Activated T-cell treated with anti-CD3 and anti-CD28 coated beads, Interleukin-2, amount 50 U/mL, for 24 hours (primary cell): ENCODE measurements at places on chromosomes 13 and 19.
A peak's percentile ranks its signal among the peaks of the same experiment; 100 is the strongest.

- no peak overlapping the region for H3K4me3 ChIP-seq
- DNase-seq: no peak
- H3K4me1 ChIP-seq: no peaks in the 10 kb centered on the region
- peaks cover 9% of the 10 kb centered on the region for H3K27me3 ChIP-seq
- no peaks in the 10 kb centered on the region for H3K36me3 ChIP-seq
These were observed 84.4 kb upstream of the KCTD15 start for GRCh38 chr19:33712268-33712667.

GRCh38 chr19:17209126-17210036, 5.8 kb upstream of the USE1 start:
- no peak overlapping the region for H3K4me3 ChIP-seq
- peak; percentile 67 for DNase-seq
- peak overlapping the region; percentile 81 for H3K27ac ChIP-seq
- H3K27me3 ChIP-seq: no peaks in the 10 kb centered on the region
- H3K4me1 ChIP-seq: peaks cover 16% of the 10 kb centered on the region

DNA sequence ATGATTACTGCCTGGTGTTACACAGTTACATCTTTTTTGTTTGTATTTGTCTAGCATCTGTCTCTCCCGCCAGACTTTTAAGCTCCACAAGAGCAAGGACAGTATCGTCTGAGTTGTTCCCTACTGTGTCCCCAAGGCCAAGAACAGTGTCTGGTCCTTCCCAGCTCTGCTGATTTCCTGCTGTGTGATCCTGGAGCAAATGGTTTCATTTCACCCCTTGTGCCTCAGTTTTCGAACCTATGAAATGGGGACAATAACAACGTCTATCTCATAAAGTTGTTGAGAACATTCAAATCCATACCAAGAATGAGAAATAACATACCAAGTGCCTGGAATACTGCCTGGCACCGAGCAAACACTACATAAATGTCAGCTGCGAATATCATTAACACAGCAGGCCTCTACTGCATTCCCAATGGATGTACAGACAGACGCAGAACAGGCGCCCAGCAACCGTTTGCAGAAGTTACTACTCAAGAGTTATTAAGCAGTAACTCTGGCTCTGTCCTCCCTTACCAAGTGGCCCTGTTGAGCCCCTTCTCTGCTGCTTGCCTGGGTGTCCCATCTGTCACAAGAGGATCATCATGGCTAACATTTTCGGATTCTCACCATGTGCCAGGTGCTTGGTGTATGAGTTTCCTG, 11.4 kb downstream of the XRCC1 start:
- no peak overlapping the region for H3K4me3 ChIP-seq
- H3K27me3 ChIP-seq: no peaks in the 10 kb centered on the region
- peaks cover 53% of the 10 kb centered on the region for H3K4me1 ChIP-seq
- H3K27ac ChIP-seq: peak overlapping the region; percentile 95
- DNase-seq: no peak
- peaks cover 49% of the 10 kb centered on the region for H3K36me3 ChIP-seq

DNA sequence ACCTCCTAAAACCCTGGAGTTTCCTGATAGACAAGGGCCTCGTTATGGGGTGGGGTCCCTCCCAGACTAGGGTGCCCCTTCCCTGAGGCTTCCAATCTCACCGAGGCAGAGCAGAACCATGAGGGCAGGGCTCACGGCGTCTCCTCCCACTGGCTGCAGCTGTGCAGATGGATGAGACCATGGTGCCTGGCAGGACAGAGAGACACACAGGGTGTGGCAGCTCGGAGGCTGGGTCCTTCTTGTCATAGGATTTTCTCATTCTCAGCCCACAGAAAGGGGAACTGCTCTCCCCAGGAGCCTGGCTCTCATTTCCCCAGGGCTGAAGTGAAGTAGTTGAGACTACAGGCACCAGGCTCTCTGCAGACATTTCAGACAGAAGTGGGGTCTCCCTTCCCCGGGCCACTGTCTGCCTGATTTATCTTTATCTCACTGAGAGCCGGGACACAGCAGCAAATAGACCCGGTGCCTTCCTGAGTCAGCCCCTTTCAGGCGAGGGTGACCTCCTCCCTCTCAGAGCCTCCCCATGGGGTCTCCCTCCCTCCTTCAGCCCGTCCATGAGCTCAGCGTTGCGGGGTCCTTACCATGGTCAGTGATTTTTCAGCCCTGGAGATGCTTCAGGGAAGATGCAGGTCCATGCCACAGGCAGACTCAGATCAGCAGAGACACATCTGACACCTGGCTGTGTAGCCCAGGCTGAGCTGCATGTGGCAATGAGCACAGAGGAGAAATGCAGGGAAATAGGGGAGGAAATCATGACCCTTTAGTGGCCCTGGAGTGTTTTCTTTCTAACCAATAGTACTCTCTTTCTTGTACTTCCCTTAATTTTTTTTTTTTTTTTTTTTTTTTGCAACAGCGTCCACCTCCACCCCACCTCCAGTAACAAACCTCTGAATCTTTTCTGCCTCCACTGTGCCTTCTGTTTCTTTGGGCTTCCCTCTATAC, at the start of gene LILRA5:
Gene LILRA5, minus strand, starts transcription at position 731 of the 942 bp plus-strand sequence. Its CDS starts 147 bp downstream, at position 584.
- H3K4me1 ChIP-seq: no peaks in the 10 kb centered on the region
- no peak within 1 kb of the TSS for H3K4me3 ChIP-seq
- no peaks in the 10 kb centered on the region for H3K36me3 ChIP-seq
- no peak within 1 kb of the TSS for H3K27ac ChIP-seq
- peaks cover 28% of the 10 kb centered on the region for H3K27me3 ChIP-seq

DNA sequence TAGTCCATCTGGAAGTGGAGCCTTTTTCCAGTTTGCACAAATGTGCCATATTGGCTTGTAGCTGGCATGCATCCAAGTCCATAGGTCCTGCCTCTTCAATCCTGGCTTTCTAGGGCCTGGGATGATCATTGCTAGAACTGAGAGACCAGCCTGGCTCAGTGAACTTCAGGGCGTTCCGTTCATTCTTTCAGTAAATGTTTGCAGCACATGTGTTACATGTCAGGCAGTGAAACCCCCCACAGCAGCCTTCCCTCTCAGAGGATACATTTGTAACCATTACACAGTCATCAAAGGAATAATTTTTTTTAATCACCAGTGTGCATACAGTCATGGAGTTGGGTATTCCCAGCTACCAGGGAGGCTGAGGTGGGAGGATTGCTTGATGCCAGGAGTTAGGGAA, 9.7 kb downstream of the FUT2 start:
- H3K4me3 ChIP-seq: no peak overlapping the region
- no peaks in the 10 kb centered on the region for H3K27me3 ChIP-seq
- no peak overlapping the region for H3K27ac ChIP-seq
- peaks cover 17% of the 10 kb centered on the region for H3K36me3 ChIP-seq
- DNase-seq: no peak

DNA sequence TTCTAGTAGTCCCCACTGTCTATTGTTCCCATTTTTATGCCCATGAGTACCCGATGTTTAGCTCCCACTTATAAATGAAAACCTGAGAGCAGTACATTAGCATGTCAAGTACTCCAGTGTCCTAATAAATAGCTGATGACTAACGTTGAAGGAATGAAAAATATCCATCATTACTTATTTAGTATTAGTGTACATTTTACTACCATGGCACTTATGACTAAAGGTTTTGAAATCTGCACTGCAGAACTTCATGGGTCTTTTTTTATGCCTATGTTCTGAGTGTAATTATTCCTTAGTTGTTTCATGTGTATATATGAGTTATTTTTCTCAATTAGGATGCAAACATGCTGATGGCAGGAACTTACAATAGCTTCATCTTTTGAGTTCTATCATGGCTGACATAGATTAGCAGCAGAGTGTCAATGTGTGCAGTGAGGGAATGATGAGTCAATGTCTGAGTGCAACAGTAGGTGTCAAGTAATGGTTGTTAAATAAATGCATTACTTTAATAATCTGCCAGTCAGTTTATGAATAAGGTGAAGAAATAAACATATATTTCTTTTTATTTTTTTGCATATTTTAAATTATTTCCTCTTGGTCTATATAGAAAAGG, 188.4 kb downstream of the ITGBL1 start:
- H3K4me1 ChIP-seq: peaks cover 7% of the 10 kb centered on the region
- DNase-seq: no peak
- H3K27me3 ChIP-seq: peaks cover 19% of the 10 kb centered on the region
- no peak overlapping the region for H3K4me3 ChIP-seq
- H3K27ac ChIP-seq: no peak overlapping the region

- H3K4me3 ChIP-seq: no peak overlapping the region
- no peak overlapping the region for H3K27ac ChIP-seq
- H3K36me3 ChIP-seq: no peaks in the 10 kb centered on the region
These were observed 643.9 kb downstream of the DIAPH3 start for GRCh38 chr13:59519819-59520218.

GRCh38 chr13:19836472-19836871, 27.0 kb downstream of the ZMYM5 start:
- no peak for DNase-seq
- peaks cover 73% of the 10 kb centered on the region for H3K36me3 ChIP-seq
- H3K27ac ChIP-seq: peak overlapping the region; percentile 7
- H3K4me3 ChIP-seq: no peak overlapping the region

DNA sequence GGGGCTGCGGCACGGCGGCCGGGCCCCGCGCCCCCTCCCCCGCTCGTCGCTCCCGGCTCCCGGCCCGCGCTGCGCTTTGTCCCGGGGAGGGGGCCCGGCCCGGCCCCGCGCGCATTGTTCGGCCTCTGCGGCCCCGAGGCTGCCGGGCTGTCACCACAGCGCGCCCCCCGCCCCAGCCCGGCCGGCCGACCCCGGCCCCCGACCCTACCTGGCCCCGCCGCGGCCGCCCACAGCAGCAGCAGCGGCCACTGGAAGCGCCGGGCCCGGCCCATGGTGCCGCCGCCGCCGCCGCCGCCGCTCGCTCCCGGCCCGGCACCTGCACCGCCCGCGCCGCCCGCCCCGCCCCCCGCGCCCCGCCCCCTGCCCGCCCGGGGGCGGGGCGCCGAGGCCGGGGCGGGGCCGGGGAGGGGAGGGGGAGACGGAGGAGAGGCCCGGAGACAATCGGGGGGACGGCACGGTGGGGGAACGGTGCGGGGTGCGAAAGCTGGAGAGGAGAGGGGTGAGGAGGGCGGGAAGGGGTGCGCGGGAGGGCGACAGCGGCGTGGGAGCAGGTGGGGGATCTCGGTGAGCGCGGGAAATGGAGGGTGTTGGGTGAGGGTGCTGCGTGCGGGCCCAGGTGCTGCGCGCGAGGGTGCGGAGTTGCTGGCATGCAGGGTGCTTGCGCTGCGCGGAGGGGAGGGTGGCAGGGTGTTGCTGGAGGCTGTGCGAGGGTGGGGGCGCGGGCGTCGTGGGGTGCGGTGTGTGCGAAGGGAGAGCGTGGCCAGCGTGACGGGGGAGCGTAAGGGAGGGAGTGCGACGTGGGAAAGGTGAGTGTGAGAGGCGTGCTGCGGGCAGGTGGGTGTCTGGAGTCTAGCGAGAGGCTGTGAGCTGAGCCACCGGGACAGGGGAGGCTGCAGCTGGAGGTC, at the start of gene CADM4:
Gene CADM4, minus strand, starts transcription at position 332 of the 905 bp plus-strand sequence. Its CDS starts 60 bp downstream, at position 272.
- peak within 1 kb of the TSS; percentile 26 for H3K27ac ChIP-seq
- peak within 1 kb of the TSS; percentile 63 for H3K4me3 ChIP-seq
- H3K4me1 ChIP-seq: peaks cover 15% of the 10 kb centered on the region
- peaks cover 48% of the 10 kb centered on the region for H3K27me3 ChIP-seq
- peak; percentile 69 for DNase-seq
- H3K36me3 ChIP-seq: no peaks in the 10 kb centered on the region

GRCh38 chr19:12034620-12035019, 859 bp downstream of the ZNF433 start:
- H3K4me3 ChIP-seq: peak overlapping the region; percentile 9
- peaks cover 23% of the 10 kb centered on the region for H3K27me3 ChIP-seq
- no peak for DNase-seq
- H3K27ac ChIP-seq: no peak overlapping the region
- peaks cover 10% of the 10 kb centered on the region for H3K4me1 ChIP-seq
- H3K36me3 ChIP-seq: peaks cover 28% of the 10 kb centered on the region

- H3K27ac ChIP-seq: peak overlapping the region; percentile 22
- H3K4me1 ChIP-seq: peaks cover 41% of the 10 kb centered on the region
- peaks cover 20% of the 10 kb centered on the region for H3K27me3 ChIP-seq
- DNase-seq: no peak
- no peaks in the 10 kb centered on the region for H3K36me3 ChIP-seq
These were observed 1.9 kb downstream of the JSRP1 start for GRCh38 chr19:2254064-2254872.

- no peaks in the 10 kb centered on the region for H3K27me3 ChIP-seq
- DNase-seq: no peak
- H3K27ac ChIP-seq: peak overlapping the region; percentile 92
- H3K4me3 ChIP-seq: no peak overlapping the region
- H3K4me1 ChIP-seq: peaks cover 94% of the 10 kb centered on the region
These were observed 9.2 kb downstream of the RANBP3 start for GRCh38 chr19:5968431-5969373.

DNA sequence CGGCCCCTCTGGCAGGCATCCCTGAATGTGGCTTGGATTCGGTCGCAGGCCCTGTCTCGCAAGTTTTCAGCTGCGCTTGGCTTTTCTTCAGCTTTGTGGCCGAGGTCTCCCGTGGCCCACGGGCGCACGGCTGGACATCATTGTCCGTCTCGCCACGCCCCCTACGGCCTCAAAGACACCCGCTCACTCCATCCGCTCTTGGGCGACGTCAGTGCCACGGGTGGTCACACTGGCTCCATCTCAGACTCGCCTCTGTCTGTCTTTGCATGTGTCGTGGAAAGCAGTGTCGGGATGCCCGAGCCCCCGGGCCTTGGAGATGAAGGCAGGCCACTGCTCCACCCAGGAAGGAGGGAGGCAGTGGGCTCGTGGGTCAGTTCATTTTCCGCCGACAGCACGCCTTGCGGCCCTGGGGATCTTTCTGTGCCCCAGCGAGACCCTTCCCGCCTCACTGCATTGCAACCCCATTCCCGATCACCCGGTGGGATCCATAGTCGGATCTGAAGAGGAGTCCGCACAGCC, 51.0 kb downstream of the ZNF146 start:
- H3K36me3 ChIP-seq: peaks cover 7% of the 10 kb centered on the region
- no peak overlapping the region for H3K27ac ChIP-seq
- no peaks in the 10 kb centered on the region for H3K4me1 ChIP-seq

DNA sequence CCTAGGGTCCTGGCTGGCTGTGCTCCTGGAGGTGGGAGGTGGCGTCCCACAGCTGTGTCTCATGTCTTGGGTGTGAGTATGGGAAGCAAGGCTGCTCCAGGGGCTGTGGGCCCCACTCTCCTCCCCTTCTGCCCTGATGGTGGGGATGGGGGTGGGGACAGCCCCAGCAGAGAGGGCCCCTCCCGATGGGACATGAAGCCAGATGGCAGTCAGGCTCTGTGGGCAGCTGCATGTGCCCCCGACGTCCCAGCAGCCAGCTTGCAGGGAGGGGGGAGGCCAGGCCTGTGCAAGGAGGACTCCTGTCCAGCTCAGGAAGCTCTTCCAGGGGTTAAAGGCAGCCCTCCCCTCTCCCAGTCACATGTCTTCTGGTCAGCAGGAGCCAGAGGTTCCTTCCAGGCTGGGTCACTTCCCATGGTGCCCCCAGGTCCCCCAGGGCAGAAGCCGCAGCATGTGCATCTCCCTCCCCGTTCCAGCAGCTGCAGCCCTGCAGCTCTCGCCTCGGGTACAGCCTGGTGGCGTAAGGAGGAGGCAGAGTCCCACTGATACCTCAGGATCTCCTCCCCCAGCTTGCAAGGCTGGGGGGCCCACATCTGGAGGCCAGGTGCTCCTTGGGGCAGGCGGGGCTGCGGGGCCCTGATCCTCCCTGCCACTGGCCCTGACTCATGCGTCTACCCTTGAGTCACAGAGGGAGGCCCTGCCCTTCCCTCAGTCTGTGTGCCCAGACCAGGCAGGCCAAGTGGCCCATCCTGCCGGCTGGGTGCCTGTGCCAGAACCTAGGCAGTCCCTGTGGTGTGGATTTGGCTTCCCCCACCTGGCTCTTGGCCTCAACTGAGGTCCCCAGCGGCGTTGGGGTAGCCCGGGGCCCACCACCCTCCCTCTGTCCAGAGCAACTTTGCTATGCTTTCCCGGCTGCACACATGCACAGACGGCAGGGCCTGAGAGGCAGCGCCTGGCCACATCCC, 13.0 kb downstream of the YIPF2 start:
- no peaks in the 10 kb centered on the region for H3K4me1 ChIP-seq
- H3K4me3 ChIP-seq: no peak overlapping the region
- DNase-seq: no peak
- H3K36me3 ChIP-seq: peaks cover 78% of the 10 kb centered on the region
- H3K27ac ChIP-seq: no peak overlapping the region
